Gastroesophageal sphincter (tissue), 4 donors: ENCODE measurements at places on chromosomes 2 and 18.

- peak; percentile 6 for ATAC-seq
Observed at GRCh38 chr2:25229279-25230197, 61.2 kb upstream of the POMC start.

- ATAC-seq, result no peak
Observed at GRCh38 chr2:46846536-46846935, 69.1 kb downstream of the MCFD2 start.

DNA sequence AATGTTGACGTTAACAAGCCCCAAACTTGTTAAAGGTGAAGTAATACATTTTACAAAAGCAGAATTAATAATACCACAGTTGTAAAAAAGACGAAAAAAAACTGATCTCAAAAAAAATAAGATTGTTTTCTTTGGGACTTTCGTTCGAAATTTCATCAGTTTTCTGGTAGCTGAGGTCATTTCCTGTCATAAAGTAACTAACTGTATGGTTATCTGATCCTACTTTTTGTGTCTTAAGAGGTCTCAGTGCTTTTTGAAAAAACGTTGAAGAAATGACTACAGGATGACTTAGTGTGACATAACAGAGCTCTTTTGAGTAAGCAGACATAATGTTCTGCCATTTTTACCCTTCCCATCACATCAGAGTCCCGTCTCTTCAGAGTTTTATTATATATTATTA lies 79.3 kb downstream of the BIRC6 start:
- ATAC-seq, result no peak

GRCh38 chr2:10057231-10058107 lies 14.1 kb downstream of the KLF11 start:
- ATAC-seq, result peak; percentile 52

GRCh38 chr2:180607514-180608049 lies 372.8 kb upstream of the UBE2E3 start:
- ATAC-seq, result no peak

DNA sequence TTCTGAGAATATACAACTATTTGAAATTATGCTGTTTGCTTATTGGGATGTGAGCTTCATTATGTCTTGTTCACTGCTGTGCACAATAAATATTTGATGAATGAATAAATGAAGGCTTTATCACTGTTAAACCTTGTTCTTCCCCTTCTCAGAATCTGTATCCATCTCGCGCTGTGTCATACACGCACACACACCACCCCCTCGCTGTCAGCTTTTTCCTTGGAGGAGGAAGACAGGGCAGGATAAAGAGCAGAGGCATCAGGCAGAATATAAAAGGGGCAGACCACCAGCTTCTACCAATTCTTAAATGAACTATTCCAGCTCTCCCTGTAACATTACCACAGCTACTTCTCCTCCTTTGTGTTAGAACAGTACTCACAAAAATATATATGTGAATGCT lies 75.0 kb downstream of the CD226 start:
- ATAC-seq, result no peak

DNA sequence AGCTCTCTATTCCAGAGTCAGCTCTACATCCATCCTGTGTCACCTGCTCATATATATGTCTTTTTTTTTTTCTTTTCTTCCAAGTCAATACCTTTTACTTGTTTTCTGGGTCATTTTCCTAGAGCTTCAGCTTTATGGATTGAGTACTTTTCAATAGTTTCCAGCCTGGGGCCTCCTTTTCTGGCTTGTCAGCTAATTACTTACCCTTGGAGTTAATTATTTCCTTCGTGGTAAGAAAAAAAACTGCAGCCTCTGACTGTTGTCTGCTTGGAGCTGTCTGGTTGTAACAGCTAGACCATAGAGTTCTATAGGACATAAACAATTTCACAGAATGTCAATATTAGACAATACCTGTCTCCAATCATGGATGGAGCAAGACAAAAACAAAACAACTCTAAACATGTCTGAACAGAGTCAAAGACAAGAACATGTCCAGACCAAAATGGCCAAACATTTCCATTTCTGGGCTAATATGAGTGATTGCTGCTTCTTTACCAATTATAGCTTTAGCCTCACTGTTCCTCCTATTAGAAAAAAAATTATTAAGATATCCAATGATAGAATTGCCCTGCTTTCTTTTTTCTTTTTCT lies 643.1 kb downstream of the SLC4A3 start:
- no peak for ATAC-seq

GRCh38 chr2:101714118-101714517 lies 16.6 kb downstream of the MAP4K4 start:
- ATAC-seq, result no peak

- ATAC-seq, result no peak
Observed at GRCh38 chr2:219969508-219969907, 342.1 kb downstream of the SLC4A3 start.

DNA sequence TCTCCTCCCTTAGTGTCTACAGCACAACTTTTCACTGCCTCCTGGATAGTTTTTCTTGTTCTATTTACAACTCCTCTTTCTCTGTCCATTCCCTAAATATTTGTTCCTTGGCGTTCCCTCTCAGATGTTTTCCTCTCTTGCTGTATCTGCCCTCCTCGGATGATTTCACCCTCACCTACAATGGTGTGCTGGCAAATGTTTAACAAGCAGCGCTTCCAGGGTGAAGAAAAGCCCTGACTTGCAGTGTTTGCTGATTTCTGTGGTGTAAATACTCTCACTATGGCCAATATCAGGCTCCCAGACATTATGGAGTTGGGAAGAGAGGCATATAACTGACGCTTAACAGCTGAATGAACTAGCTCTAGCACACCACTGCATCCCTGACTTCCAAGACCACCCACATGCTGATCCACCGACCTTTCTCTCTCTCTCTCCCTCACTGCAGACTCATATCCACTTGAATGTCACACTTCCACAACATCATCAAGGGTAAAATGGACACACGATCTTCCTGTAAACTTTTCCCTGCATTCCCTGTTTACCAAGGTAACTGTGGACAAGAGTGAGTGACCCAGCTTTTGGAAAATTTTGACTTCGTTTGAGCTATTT lies 31.5 kb upstream of the SPTBN1 start:
- no peak for ATAC-seq

DNA sequence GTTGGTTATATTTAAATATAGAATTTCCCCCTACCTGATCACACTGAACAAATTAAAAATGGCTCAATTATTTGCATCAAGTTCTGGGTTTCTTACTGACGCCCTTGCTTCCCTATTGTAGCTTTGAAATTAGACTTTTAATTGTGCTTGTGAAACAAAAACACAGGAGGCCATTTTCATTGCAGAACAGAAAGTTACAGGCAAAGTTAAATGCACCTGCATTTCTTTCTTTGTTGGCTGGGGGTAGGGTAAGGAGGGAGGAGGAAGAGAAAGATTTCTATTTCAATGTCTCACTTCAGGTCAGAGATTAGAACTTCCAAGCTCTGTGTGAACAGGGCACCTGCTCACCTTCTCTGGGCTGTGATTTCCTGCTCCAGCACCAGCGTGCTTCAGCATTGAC lies 199.6 kb downstream of the BCL11A start:
- no peak for ATAC-seq

DNA sequence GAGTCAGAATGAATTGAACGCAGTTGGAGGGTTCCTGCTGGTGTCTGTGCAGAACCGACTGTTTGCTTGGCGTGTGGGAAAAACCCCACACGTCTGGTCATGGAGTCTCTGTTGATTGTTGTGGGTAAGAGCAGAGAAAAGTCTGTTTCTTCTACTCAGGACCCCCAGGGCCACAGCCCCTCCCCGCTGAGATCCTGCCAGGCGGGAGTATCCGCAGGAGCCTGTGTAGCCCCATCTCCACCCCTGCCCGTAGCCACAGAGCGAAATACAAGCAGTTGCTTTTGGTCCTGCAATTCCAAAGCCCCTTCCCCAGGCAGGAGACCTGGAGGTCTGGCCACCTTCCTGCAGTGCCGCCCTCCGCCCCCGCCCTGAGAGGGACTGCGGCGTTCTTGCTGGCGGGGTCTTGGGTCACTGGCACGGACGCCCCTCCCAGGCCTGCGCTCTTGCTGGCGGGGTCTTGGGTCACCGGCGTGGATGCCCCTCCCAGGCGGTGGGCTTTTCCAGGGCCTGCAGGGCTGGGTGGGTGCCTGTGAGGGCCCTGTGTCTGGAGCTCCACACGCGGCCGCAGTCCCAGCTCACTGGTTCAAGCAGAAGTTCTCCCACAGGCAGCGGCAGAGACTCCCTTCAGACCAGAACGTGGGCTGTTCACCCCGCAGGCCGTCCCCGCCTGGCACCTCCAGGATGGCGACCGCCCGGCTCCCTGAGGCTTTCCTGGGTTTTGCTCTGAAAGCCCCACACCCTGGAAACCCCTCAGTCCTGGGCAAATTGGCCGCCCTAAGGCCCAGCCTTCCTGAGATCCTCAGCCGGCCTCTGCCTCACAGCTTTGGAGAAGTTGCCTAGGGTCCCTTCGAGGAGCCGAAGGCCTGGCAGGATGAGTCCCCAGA lies 76.0 kb upstream of the CTDP1 start:
- no peak for ATAC-seq

DNA sequence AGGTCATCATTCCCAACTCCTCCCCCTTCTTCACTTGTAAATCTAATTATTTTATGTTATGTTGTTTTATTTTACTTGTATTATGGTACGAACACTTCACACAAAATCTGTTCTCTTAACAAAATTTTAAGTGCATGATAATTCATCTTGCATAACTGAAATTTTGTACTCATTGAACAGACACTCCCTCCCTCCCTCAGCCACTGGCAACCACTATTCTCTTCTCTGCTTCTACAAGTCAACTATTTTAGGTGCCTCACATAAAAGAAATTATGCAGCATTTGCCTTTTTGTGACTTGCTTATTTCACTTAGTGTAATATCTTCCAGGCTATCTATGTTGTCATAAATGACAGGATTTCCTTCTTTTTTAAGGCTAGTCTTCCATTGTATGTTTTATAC lies 30.4 kb upstream of the OSBPL6 start:
- ATAC-seq, result no peak

- no peak for ATAC-seq
Observed at GRCh38 chr2:240259924-240260529, 119.6 kb upstream of the OTOS start.

- no peak for ATAC-seq
Observed at GRCh38 chr2:216349366-216349765, 22.9 kb downstream of the MARCHF4 start.

- ATAC-seq, result no peak
Observed at GRCh38 chr2:191637182-191638078, 40.5 kb upstream of the NABP1 start.

DNA sequence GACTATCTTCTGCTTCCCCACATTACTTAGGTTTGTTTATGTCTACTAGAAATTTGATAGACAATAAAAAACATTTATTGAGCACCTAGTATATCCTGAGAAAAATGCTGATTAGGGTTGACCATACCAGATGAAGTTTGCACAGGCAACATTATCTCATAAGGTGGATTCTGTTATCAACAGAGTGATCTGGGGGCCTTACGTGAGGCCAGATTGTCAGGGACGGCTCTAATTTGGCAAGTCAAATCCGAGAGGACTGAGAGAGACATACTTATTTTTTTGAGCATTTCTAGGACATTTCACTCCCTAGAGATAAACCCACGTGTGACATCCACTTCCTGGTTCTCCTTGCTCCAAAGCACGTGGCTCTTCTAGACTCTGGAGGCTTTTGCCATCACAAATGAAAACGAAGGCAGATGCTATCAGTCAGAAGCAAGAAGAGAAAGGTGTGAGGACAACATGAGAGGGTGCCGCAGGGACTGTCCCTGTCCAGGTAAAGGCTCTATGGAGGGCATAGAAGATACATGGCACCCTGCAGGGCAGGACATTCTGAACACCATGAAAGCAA lies 168.0 kb upstream of the REV1 start:
- no peak for ATAC-seq

DNA sequence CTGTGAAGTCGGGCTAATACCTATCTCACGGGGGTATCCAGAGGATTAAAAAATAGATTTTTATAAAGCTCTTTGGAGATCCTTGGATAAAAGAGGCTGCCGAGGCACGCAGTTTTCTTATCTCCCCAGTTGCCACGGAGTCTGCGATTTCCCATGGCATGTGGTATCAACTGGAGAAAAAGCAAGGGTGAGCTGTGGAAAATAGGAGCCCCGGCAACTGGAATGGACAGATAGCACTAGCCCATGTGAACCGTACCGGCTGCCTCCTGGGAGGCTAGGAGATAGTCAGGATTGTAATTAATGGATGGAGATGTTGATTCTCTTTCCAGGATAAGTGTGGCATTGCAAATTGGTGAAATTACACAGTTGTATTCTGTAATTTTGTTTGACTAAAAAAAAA lies 407.6 kb upstream of the KCNH7 start:
- ATAC-seq, result no peak

DNA sequence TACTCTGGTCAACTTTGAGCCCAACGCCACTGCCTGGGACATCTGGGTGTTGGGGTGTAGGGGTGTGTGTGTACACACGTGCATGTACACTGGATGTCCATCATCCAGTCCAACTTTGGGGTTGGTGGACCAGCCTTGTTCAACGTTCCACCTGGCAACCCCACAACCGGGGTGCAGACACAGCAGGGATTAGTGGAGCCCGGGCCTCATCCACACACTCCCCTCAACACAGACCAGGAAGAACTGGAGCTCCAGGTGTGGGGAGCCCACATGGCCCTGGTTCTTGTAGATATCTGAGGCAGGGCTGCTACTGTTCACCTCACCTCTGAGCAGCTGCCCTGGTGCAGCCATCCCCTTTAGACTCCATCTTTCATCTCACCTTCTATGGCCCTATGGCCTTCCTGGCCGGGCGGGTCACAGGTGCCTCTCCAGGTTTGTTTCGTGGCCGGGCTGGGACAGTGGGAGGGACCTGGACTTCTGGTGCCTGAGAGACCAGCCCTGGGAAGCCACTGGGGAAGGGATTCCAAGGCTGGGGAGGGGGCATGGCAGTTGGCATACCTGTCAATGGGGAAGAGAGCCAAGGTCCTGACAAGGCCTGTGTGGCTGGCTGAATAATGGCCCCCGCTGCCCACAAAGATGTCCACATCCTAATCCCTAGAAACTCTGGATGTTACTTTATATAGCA lies 7.5 kb downstream of the NEU2 start:
- ATAC-seq, result no peak

- no peak for ATAC-seq
Observed at GRCh38 chr18:41034413-41034812, 920.6 kb upstream of the PIK3C3 start.

DNA sequence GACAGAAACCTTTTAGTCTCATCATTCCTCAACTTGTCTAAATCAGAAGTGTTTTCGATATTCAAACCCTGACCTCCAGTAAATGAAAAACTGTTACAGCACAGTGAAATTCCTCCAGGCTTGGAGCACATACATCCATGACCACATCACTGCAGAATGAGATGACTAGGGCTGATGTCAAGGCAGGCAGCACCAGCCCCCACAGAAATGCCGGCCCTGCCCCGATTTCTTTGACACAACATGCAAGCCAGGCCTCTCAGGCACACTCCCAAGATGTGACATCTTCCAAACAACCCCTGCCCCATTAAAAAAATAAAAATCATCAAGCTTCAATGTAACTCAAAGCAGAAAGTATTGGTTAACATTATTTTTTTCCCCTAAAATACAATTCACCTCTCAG lies 103.3 kb downstream of the CTAGE1 start:
- peak; percentile 77 for ATAC-seq

DNA sequence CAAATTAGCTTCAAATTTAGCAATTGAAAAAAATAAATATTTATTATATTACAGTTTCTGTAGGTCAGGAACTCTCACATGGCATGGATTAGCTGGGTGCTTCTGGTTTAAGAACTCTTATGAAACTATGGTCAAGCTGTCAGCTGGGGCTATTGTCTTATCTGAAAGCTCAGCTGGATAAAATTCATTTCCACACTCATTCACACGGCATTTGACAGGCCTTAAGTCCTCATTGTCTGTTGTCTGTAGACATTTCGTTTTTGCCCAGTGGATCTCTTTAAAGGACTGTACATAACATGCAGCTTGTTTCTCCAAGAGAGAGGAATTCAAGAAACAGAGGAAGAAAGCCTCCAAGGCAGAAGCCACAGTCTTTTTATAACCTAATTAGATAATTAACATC lies 1556.8 kb upstream of the SLC39A10 start:
- ATAC-seq, result no peak
